ENCODE measurements at places on chromosomes 7 and 10.

GRCh38 chr10:34137201-34137600, 677.9 kb downstream of the PARD3 start:
- DNase-seq = no peak

- DNase-seq = no peak
Observed at GRCh38 chr7:105776986-105777910, 99.2 kb downstream of the ATXN7L1 start.

DNA sequence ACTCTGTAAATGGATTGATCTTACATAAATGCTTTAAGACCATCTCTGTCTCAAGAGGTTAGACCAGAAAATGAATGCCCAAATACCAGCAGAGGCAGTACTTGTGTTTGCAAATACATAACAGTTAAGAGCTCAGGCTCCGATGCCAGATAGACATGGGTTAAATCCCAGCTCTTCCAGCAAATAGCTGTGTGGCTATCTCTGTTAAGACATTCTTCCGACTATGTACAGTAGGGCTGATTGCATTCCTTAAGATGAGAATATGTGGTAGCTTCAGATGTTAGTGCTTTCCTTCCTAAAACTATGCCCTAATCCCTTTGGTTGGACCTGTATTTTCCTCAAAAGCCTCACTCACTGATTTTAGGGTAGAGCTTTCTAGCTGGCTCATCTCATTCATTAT, 2.2 kb downstream of the IDE start:
- no peak for DNase-seq

DNA sequence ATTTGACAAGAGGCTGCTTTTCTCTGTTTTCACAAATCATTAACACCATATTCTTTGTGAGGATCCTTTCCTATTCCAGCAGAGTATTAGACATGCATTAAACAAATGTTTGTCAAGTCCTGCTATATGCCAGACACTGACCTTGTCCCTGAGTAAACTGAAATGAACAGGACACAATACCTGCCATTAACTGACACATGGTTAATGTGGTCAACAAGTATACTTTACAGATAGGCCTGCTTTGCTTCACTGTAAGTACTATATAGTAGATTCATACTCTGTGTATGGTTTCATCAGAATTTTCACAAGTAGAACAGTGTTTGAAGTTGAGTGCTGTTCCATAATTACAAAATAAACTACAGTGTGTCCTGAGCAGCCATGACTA, 5.9 kb downstream of the TNKS2 start:
- DNase-seq = no peak

DNA sequence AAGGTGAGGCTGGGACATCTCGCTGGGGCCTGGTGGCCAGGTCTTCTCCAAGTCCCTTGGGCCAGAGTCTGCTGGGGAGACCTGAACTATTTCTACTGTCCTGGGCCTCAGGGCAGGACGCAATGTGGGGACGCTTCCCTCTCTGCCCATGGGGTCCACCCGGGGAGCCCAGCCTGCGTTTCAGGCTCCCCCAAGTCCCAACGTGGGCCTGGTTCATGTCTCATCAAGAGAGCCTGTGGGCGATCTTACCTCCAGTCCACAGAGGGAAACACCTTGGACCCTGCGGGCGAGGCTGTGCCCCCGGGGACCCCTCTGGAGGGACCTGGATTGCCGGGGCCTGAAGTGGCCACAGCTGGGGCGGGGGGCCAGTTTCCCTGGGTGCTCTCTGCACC, 91.7 kb downstream of the DNAJB6 start:
- no peak for DNase-seq

GRCh38 chr7:22628112-22628511, 98.9 kb upstream of the IL6 start:
- no peak for DNase-seq

DNA sequence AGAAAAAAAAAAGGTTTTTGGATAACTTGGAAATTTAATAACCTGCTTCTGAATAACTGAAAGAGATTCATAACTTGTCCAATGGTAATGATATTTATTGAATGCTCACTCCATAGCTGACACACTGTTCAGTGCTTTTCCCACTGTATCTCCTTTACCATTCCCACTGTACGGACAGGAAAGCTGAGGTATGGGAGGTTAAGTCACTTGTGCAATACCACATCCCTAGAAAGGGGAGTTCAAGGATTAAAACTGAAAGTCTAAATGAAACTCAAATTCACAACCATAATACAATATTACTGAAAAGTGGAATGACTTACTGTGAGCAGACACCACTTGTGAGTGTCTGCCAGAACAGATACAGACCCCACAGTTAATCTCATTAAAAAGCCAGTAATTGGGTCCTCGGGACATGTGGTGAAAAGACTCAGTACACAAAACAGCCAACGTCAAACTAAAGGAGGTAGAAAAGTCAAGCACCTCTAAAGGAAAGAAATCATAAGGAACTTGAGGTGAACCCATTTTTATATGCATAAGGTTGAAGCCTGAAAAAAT, 13.8 kb upstream of the RHOBTB1 start:
- no peak for DNase-seq

GRCh38 chr10:30056281-30056680, 3.1 kb downstream of the JCAD start:
- DNase-seq = no peak

- DNase-seq = no peak
Observed at GRCh38 chr10:106836933-106837663, 327.4 kb downstream of the SORCS1 start.

DNA sequence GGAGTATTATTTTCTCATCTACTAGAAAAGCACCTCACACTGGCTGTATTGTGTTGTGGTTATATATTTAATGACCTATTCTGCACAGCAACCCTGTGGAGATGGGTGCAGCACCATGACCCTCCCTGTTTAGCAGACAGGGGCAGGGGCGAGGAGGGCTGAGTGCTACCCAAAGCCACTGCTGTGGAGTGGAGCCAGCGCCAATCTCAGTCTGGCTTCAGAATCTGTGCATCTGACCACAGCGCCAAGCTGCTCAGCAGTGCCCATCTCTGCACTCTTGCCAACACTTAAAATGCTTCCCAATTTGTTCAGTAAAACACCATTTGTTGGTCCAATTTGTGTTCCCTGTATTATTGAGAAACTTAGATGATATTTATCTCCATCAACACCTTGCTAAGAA, 239.1 kb downstream of the ZMYND11 start:
- DNase-seq = no peak
